Amygdala (tissue), 56 donors: ENCODE measurements at places on chromosomes 4 and X.

DNA sequence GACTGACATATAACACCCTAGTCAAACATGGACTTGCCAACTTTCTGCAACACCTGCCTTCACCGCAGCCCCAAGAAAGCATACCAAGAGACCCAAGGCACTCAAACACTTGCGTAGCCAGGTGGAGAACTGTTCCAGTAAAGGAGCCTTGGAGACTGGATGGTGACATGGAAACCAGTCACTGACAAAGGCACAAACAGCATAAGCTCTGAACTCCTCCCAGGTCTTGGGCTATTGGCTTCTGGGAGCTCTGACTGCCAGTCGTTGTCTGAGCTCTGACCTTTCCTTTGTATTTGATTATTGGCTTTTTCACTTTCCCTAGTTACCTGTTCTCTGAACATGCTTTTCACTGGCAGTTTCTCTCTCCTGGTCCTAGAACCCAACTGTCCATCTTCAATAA is 38.3 kb downstream of the ARAP2 start:
- DNase-seq = no peak

DNA sequence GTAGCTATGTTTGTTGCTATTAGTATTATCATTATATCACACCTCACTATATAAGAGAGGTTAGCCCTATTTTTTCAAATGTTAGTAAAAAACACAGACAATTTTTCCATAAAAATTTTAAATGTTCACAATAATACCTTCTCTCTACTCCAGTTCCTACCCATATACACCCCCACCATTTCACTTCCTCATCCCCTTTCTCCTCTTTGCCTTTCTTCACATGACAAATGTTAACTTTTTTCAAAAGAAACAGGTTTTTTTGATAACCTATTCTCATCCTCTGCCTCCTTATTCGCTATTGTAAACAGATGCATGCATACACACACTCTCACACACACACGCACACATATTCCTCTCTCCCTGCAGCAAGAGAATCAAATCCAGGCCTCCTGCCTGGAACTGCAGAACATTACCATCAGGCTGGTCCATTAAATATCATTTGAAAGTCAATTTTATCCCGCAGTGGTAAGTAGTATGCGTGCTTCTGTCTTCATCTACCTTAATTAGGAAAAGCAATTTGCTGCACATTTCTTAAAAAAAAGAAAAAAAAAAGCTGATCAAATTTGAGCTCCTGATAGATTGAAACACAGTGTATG is 55.5 kb downstream of the MID1IP1 start:
- no peak for DNase-seq

DNA sequence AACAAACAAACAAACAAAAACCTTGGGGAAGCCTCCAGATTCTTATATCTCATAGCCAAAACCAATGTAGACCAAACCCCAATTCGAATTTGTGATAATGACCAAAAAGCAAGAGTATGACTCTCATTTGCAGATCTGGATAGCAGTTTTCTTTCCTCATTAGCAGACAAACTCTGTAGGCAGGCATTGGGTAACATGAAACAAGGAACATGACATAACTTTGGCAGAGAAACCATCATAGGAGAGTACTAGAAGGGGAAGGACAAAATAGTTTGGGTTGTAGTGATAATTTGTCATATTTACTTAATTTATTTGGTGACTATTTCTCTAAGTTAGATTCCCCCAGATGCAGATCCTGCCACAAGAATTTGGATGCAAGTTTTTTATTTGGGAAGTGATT is 187.8 kb downstream of the MID1IP1 start:
- DNase-seq = no peak

DNA sequence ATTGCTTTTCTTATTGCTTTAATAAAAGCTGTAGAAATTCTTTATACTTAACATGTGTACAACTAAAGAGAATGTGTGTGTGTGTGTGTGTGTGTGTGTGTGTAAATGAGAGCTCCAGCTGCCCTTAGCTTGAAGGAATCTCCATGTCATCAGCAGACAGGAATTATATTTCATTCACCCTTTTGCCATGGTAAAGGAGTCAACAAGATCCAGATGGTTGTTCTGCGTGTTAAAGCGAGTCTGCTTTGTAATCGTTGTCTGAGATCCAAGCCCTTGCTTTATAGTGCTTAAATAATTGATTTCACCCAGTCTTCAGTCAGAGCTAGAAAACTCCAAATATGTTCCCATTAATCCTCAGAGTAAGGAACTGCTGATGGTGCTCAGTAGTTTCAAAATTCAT is 285.5 kb downstream of the PDGFC start:
- no peak for DNase-seq

GRCh38 chr4:140266958-140267568 is 106.4 kb upstream of the SCOC start:
- no peak for DNase-seq

GRCh38 chr4:1990348-1990645 is 18.5 kb downstream of the NELFA start:
- no peak for DNase-seq

- DNase-seq = no peak
Observed at GRCh38 chr4:94603170-94603747, 151.5 kb downstream of the PDLIM5 start.

DNA sequence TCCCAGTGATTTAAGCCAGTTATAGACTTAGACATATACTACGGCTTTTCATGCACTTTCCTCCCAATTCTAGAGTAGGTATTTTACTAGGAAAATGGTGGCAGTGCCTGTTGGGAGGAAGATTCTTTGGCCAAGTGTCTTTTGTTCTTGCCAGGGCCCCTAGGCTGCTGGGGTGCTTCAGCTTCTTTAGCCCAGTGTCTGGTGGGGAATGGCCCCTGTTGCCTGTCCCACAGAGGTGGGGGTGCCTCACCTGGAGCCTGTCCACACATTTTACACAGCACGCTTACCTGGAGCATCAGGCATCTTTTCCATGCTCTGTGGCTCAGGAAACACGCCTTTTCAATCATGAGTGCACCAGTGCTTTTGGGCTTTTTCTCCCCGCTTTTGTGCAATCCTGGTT is 33.2 kb upstream of the MSANTD1 start:
- DNase-seq = no peak

GRCh38 chr4:61478340-61478739 is 278.2 kb downstream of the ADGRL3 start:
- DNase-seq = no peak

DNA sequence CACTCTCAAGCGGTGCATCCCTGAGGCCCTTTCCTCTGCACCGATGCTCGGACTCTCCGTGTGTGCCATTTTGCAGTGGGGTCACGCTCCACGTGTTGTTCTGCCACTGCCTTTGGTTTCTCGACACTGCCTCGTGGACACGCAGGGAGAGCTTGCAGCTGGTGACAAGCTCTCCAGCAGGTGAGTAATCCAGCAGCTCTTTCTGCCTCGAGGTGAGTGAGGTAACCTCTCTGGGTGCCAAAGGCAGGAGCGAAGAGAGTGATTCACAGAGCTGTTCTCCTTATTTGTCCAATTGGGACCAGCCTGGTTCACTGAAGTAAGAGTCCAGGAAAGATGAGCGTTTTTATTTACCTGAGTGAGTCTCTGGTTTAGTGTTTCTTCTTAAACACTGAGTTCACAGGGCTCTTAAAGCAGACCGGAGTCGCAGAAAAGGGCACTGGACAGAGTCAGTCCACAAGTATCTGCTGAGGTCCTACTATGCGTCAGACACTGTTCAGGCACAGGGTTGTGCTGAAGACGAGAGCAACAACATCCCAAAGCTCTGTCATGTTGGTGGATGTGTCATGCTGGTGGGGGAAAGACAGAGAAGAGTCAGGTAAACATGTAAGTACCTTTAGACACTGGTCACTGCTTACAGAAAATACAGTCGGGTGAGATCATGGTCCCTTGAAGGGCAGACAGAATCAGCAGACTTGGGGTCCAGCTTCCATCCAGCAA is 61.8 kb downstream of the FHDC1 start:
- no peak for DNase-seq

- peak; percentile 13 for DNase-seq
Observed at GRCh38 chrX:6384371-6384770, 150.5 kb downstream of the VCX3A start.

GRCh38 chr4:15043226-15043625 is 40.9 kb downstream of the CPEB2 start:
- DNase-seq = peak; percentile 29

GRCh38 chr4:20196476-20196875 is 55.2 kb upstream of the SLIT2 start:
- no peak for DNase-seq

- DNase-seq = no peak
Observed at GRCh38 chr4:153728660-153729059, 31.2 kb downstream of the RNF175 start.

DNA sequence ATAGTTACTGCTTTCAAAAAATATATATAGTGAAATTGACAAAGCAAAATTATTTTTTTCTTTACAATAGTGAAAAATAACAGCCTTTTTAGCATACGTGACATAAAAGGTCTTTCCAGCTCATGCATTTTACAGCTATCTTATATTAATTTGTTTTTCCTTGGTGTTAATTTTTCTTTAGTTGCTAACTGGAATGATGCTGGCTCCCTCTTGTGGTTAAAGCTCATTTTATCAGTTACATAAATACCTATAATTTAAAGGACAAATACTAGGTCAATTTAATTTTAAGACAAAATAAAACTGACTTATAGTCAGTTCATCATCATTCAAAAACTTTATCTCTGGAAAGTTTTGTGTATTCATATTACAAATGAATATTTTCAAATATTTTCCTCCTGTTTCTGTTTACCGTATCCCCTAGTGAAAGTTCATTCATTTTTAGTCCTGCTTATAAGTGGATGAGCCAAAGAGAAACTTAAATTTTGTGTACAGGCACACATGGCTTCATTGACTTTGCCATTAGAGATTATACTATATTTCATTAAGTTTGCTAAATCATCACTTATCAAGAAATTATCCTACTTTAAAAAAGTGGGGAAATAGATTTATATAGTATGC is 9.9 kb upstream of the ANAPC4 start:
- DNase-seq = no peak

- DNase-seq = no peak
Observed at GRCh38 chr4:121484633-121485032, 103.8 kb upstream of the QRFPR start.

DNA sequence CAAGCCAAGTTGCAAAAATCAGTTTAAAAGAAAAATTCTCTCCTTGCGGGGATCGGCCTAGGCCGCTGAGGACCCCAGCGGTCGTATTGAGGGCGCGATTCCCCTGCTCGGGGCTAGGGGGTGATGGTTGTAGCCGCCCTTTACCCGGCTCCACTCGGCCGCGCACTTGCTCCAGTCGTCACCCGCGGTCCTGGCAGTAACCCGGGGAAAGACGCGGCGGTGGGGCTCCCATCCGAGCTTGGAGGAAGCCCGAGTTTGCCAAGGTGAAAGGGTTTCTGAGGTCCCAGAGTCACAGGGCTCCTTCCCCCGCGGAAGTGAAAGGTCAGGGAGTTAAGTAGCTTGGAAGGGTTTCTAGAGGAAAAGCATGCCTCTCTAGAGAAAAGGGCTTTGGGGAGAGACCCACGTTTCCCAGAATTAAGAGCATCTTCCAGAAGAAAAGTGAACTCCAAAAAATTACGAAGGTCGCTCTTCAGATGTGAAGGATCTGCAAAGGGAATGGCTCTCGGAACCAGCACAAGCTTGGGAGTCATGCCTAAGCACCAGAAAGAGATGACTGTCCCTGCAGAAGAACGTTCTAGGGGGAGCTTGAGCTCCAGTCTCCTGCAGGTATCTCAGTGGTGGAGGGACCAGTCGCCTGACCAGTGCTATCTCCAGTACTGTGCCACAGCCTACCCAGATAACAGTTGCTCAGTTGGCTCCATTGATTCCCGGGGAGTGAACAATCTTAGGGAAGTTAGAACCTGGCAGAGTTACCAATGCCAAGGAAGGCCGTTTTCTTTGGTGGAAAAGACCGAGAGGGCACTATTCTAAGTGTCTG is 875 bp downstream of the LAP3 start:
- no peak for DNase-seq

DNA sequence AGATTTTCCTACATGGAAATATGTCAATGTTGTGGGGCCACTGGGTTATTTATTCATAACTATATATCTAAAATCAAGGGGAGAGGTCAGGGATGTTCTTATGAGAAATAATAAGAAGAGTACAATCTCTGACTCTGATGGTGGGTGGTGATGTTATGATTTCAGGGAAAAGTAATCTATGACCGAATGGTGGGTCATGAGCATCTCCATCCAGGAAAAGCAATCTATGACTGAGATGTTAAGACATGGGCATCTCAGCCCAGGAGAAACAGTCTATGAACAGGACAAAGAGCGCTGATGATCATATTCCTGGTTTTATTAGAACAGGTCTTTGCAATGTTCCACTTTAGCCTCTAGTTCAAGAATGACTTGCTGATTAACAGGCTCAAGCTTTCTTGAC is 137.1 kb downstream of the ARSF start:
- no peak for DNase-seq

DNA sequence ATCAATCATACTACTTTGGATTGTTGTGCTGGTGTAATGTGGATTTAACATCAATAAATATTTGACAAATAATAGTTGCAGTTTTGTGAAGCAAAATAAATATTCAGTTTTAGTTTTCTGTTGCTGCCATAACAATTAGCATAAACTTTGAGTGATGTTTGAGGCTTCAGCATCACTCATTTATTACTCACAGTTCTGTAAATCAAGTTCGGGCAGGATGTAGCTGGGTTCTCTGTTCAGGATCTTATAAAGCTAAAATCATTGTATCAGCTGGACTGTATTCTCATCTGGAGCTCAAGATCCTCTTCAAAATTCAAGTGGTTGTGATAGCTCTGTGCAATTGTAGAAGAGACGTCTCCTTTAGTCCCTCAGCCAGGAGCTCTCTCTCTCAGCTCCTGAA is 81.7 kb downstream of the CBR4 start:
- DNase-seq = no peak

DNA sequence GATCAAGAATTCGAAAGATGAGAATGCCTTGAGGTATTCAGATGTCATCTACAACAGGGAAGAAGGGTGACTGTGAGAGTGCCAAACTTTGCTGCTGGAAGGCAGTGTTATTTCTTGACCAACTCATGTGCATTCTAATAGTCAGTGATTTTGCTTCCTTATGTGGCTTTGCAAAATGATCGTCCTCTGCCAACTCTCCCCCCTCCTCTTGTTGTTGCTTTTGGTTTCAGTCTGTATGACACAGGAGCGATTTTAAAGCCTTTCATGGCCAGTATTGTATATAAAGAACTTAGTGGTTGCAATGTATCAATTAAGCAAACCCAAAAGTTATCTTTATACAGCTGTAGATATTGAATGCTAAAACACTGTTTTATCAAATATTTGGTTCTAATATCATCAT is 379.1 kb downstream of the IL1RAPL1 start:
- no peak for DNase-seq

GRCh38 chr4:188160406-188160805 is 21.2 kb downstream of the TRIML1 start:
- DNase-seq = no peak

GRCh38 chrX:135695471-135695870 is 18.0 kb upstream of the CT45A1 start:
- no peak for DNase-seq

- no peak for DNase-seq
Observed at GRCh38 chr4:7924163-7924562, 15.5 kb downstream of the AFAP1 start.

- DNase-seq = no peak
Observed at GRCh38 chrX:154653048-154653401, 354 bp downstream of the CTAG2 start.

- no peak for DNase-seq
Observed at GRCh38 chrX:45196701-45197100, 4.0 kb downstream of the DIPK2B start.

GRCh38 chr4:55546506-55546755 is 278 bp downstream of the CLOCK start:
- no peak for DNase-seq
